ENCODE measurements at places on chromosomes 2 and 18.
A peak's percentile ranks its signal among the peaks of the same experiment; 100 is the strongest.

- no peak for DNase-seq
Measured at GRCh38 chr2:85353876-85354285, 447 bp downstream of the RETSAT start.

DNA sequence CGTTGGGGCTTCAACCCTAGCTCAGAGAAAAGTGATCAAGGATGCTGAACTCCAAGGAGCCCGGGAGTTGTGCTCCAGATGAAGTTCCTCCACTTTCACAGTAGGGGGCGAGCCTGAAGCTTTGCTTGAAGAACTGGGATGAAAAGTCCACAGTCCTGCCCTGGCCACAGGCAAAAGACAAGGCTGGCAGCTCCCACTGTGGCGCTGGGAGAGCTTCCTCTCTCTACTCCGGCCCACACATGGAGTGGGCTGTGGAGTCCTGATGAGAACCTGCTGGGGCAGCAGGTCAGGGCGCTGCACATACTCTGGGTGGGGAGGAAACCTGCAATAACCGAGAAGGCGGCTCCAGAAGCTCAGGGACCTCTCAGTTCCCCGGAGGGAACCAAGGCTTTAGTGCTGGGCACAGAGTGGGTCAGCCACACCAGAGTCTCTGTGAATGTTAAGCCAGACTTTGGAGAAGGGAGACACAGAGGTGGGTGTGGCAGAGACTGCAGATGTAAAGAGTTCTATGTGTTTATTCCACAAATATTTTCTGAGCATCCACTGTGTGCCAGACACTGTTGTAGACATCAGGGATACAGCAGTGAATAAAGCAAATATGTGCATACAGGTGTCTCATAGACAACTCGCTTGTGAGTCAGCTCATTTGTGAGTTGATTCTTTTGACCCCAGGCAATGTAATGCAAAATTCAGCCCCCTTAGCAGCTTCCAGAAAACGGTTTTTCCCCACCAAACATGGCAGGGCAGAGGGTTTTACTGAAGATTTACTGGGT is 48.0 kb upstream of the MRPL33 start:
- peak; percentile 90 for DNase-seq

- DNase-seq, result no peak
Measured at GRCh38 chr2:238551091-238551490, 124.4 kb downstream of the ASB1 start.

GRCh38 chr18:48453330-48454066 is 44.3 kb upstream of the ZBTB7C start:
- peak; percentile 86 for DNase-seq

DNA sequence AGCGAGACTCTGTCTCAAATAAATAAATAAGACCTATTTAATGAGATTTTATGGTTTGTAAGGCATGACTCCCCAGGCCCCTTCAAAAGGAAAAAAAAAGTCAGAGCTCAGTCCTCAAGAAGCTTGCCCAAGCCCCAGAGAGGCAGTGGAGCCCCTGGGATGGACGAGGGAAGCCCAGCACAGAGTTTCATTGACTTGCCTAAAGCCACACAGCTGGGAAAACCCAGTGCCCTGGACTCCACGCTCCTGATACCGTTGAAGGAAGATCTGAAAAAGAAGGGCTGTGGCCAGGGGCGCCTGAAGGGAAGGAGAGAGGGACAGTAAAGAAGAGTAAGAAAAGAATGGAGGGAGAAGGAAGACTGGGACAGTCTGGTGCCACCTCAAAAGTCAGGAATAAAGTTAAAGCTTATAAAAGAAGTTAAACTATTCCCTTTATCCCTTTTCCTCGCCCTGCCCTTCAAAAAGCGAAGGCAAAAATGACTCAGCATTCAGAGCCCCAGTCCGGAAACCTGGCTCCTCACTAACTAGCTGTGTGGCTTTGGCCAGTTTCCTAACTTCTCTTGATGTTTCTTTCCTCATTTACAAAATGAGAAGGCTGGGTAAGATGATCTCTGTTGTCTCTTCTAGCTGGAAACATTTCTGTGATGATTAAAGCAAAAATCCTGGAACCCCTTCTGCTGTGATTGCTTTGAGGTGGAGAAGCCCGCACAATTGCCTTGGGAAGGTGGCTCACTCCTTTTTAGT is 46.7 kb downstream of the LYPD1 start:
- DNase-seq, result peak; percentile 37

GRCh38 chr2:170147576-170147975 is 30.4 kb upstream of the MYO3B start:
- no peak for DNase-seq

DNA sequence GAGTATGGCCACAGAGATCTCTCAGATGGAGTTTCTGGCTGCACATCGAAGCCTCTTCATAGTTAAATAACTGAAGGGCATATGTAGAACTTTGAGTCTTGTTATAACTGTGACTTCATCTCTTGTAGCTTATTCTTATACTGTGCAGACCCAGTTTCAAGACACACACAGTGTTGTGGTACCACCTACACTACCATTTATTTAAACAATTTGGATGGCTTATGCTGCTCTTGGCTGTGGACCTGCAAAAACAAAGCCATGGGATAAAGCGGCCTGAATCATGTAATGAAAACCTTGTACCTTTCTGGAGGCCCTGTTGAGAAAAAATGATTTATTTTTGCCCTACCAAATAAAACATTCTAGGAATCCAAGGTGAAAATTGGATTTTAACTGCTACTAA is 262.8 kb upstream of the RASGRP3 start:
- DNase-seq, result no peak

DNA sequence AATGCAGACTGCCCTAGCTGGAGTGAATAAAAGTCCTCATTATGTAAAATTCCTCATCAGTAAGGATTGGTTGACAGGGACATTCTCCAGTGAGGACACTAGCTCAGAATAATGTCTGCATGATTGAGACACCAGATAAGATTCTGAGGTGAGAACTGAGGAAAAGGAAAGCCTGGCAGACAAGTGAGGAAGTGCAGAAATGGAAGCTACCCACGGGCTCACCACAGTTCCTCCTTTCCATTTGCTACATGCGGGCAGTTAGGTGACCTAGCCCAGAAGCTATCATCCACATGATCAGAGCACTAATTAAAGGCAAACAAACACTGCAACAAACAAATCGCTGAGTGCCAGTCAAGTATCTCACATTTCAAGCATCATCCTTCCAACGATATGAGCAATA is 27.7 kb downstream of the NETO1 start:
- DNase-seq, result no peak

- peak; percentile 68 for DNase-seq
Measured at GRCh38 chr2:23385351-23385747, 370 bp downstream of the KLHL29 start.
